ENCODE measurements at places on chromosomes 3 and 15. TPM values are rescaled to one million over a fixed set of nuclear protein-coding genes. Genes with fewer than 3 reads are reported as not detected.

GP5 gene
- total RNA-seq = not detected

TEX55 gene
- total RNA-seq = not detected

MYL3 gene
- total RNA-seq = 0.15 TPM

PP2D1 gene
- not detected for total RNA-seq

GOLGA6D gene
- total RNA-seq = not detected

LTF gene
- not detected for total RNA-seq

AAGAB gene
- total RNA-seq = 62.8 TPM

RPL29 gene
- total RNA-seq = 1,348 TPM

MED12L gene
- 0.45 TPM for total RNA-seq

IGSF10 gene
- 0.30 TPM for total RNA-seq

PLOD2 gene
- total RNA-seq = 67.2 TPM

KAT2B gene
- 5.9 TPM for total RNA-seq

CCDC39 gene
- not detected for total RNA-seq

MEIS2 gene
- total RNA-seq = 8.5 TPM

TEX9 gene
- total RNA-seq = 3.1 TPM

COL6A5 gene
- total RNA-seq = not detected

PLSCR2 gene
- total RNA-seq = not detected

CYP1A2 gene
- total RNA-seq = not detected

GABRR3 gene
- total RNA-seq = not detected

STRIT1 gene
- not detected for total RNA-seq

NMNAT3 gene
- total RNA-seq = 0.88 TPM

ANKRD63 gene
- total RNA-seq = 0.46 TPM

SCN11A gene
- not detected for total RNA-seq

EIF2A gene
- 87.8 TPM for total RNA-seq

DNAJB8 gene
- total RNA-seq = not detected

CRABP1 gene
- 0.68 TPM for total RNA-seq

KBTBD13 gene
- total RNA-seq = not detected

NEDD4 gene
- total RNA-seq = 86.3 TPM

FOXL2 gene
- total RNA-seq = 4.3 TPM

DZIP1L gene
- 10.2 TPM for total RNA-seq

TTC23 gene
- total RNA-seq = 11.5 TPM

RTP3 gene
- total RNA-seq = not detected

PPP1R14D gene
- total RNA-seq = not detected

SAMMSON gene
- total RNA-seq = not detected

DPPA2 gene
- not detected for total RNA-seq

TAMM41 gene
- total RNA-seq = 29.9 TPM

GRK7 gene
- not detected for total RNA-seq

KIF23 gene
- total RNA-seq = 79.7 TPM

ATP13A3 gene
- 29.2 TPM for total RNA-seq

IL16 gene
- not detected for total RNA-seq

BFSP2 gene
- not detected for total RNA-seq

SAMD7 gene
- total RNA-seq = not detected

All from A549 treated with Hydrocortisone at 1 μM for 4 hours (cell line).